Right lobe of liver (tissue), 6 donors: ENCODE measurements at places on chromosomes 1 and 21. TPM values are rescaled to one million over a fixed set of nuclear protein-coding genes. Genes with fewer than 3 reads are reported as not detected.

Gene AMY1B
- not detected for total RNA-seq

Gene S100A4
- 20.2 TPM for total RNA-seq

Gene GPR89B
- total RNA-seq, result 15.7 TPM

Gene TP73
- total RNA-seq, result 2.3 TPM

Gene LCE3E
- total RNA-seq, result not detected

Gene ATAD3C
- 2.2 TPM for total RNA-seq

Gene GJA4
- 21.8 TPM for total RNA-seq

Gene SLC44A5
- total RNA-seq, result 0.59 TPM

Gene SGIP1
- 0.09 TPM for total RNA-seq

Gene RPTN
- not detected for total RNA-seq

Gene HTR6
- not detected for total RNA-seq

Gene OR10R2
- not detected for total RNA-seq

Gene FCER1G
- 23.4 TPM for total RNA-seq

Gene AGTRAP
- total RNA-seq, result 9.7 TPM

Gene TRPM2
- 1.2 TPM for total RNA-seq

Gene KIAA1614
- total RNA-seq, result 0.14 TPM

Gene TMEM240
- not detected for total RNA-seq

Gene HLCS
- total RNA-seq, result 14.0 TPM

Gene IVL
- total RNA-seq, result not detected

Gene COL6A2
- total RNA-seq, result 40.0 TPM

Gene HLX
- total RNA-seq, result 6.5 TPM

Gene MRPL20
- 63.6 TPM for total RNA-seq

Gene CGN
- 65.4 TPM for total RNA-seq

Gene MARK1
- total RNA-seq, result 0.53 TPM

Gene OR10J1
- not detected for total RNA-seq

Gene CHI3L1
- total RNA-seq, result 2.8 TPM

Gene OR2AK2
- total RNA-seq, result not detected

Gene KPRP
- not detected for total RNA-seq

Gene TMCC2
- total RNA-seq, result 5.9 TPM

Gene AHDC1
- 6.8 TPM for total RNA-seq
